NCI-H446 (cell line): ENCODE measurements at places on chromosomes 3 and 15.

GRCh38 chr3:58085616-58086015, 77.4 kb downstream of the FLNB start:
- no peak for DNase-seq

- no peak for DNase-seq
Observed at GRCh38 chr3:8619548-8619947, 25.1 kb downstream of the SSUH2 start.

DNA sequence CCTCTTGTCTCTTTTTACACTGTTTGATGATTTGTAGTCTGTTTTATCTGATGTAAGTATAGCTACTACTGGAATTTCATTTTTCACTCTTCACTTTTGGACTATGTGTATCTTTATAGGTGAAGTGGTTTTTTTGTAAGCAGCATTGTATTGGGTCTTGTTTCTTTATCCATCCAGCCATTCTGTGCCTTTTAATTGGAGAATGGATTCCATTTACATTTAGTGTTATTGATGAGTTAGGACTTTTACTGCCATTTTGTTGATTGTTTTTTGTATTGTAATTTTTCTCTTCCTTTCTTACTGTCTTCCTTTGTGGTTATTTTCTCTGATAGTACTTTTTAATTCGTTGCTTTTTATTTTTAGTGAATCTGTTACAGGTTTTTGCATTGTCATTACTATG, 54.5 kb downstream of the RNF13 start:
- no peak for DNase-seq

DNA sequence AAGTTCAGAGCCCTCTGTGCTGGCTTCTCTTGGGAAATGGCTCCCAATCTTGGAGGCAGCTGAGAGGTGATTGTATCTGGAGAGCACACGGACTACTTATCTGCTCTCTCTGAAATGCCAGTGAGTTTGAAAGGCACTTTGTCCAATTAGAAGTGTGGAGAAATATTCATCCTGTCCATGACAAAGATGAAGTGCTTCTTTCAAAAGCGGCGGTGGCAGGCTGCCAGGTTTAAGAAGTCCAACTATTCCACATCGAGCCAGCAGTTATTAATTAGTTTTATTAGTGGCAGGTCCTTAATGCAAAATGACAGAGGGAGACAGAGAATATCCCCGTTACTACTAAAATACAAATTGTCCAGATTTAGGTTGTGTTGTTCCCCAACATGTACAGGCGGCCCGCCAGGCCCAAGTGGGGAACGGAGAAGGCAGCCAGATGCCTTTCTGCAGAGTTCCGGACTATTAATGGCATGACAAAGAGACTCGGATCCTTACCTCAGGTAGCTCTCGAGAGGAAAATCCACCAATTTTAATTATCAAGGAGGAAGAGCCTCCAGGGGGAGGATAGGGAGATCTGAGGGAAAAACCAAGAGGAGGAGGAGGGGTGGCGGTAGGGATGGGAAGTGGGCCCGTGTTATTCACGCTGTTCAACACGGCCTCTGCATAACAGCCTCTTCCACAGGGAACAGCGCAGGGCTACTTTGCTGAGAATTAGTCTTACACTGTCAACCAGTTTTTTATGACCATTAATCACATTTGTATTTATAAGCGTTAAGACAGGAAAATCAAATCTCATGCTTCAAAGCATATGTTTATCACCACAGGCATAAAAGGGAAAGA, 42.0 kb downstream of the RORA start:
- peak; percentile 5 for DNase-seq

DNA sequence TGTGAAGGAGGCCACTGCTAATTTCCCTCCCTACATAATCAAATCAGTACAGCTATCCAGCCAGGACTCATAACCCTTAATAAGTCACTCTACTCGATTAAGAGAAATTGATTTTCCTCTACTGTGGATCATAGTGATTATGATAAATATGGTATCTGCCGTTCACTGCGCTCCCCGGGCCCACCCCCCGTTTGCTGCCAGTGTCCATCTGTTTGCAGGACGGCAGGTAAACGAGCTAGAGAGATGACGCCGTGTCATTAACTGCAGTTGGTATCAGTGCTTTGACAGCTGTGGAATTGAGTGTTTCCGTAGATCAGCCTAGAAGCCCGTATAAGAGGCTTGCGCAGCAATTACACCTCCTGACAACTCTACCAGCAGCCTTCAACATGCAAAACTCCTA, 94.9 kb downstream of the ROBO2 start:
- no peak for DNase-seq

DNA sequence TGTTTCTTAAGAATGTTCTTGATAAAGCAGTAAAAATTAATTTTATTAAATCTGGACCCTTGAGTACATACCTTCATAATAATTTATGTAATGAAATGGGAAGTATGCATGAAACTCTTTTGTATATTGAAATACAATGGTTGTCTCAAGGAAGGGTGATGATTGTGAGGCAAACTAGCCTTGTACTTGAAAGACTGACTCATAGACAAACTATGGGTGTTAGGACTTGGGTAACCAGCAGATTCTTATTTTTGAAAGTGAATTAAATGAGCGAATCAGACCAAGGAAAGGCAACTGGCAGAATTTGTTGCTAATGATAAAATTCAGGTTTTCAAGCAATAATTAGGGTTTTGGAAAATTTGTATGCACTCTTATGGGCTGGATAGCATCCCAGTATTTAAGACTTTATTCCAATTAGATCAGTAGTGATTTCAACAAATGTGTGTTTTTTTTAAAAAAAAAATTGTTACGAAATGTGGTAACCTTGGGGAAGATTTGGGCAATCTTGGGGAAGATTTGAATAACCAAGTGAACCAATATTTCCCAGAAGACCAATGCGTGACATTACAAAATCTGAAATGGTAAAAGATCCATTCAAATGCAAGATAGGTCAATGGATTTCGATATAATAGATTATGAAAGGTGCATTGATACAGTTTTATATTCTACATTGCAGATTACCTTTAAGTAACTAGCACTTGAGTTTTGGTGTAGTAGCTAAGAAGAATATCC, 42.0 kb downstream of the ATP2C1 start:
- no peak for DNase-seq

DNA sequence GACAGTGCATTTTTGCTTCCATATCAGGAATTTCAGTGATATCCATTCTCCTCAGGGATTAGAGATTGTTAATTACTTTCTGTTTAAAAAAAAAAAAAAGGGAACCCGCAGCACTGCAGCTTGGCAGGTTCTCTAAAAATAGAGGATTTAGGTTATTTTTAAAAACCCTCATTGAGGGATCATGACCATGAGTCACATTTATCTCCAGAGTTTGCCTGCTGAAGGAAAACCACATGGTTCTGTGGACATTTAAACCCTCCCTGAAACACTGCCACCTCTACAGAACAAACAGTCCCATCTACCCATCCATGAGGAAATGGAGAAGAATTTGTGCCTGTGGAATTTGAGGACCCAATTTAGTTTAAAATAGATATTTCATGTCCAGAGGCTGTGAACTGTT, 66.2 kb upstream of the UBE2E1 start:
- DNase-seq: no peak

GRCh38 chr3:168029705-168030104, 66.0 kb downstream of the GOLIM4 start:
- no peak for DNase-seq

DNA sequence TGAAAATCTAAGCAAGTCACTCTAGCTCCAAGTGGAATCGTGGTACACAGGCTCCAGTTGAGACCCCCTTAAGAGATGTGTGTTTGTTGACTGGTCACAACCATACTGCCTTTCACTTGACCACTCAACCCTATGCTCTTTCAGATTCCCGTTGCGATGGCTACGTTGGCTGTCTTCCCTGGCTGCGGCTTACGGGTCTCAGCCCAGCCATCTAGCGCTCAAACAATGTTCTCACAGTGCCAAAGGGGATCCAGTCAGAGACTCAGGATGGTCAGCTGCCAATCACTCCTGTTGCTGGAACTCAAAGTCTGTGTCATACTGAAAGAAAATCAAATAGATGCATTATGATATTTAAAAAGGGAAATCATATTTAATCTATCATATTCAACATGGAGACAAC, 237.6 kb downstream of the ITPR1 start:
- no peak for DNase-seq

GRCh38 chr3:11272906-11273574, 843 bp downstream of the ATG7 start:
- DNase-seq: no peak

DNA sequence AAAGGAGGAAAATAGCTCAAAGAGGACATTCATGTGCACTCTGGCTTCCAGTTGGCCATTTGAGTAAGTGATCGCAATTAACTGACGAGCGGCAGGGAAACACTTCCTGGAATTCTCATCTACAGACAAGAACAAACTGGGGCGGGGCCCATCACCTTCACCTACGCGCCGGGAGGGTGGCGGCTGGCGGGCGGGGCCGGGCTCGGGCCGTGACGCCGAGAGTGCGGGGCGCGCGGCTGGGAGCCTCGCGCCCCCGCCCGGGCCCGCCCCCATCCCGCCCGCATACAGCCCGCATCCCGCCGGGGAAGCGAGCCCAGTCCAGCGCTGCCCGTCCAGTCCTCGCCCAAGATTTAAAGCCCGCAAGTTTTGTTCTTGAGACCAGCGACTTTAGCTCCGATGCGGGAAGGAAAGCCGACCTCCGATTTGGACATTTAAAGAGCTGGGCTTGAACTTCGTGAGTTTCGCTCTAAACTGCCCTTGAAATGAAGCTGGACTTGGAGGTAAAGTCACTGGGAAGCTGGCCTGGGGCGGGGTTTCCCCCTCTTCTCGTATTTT, at the start of gene B3GNT5:
Gene B3GNT5 (plus strand): TSS at position 281 of the 555 bp plus-strand sequence. CDS start 16,546 bp downstream, outside the sequence.
- DNase-seq: peak; percentile 35

DNA sequence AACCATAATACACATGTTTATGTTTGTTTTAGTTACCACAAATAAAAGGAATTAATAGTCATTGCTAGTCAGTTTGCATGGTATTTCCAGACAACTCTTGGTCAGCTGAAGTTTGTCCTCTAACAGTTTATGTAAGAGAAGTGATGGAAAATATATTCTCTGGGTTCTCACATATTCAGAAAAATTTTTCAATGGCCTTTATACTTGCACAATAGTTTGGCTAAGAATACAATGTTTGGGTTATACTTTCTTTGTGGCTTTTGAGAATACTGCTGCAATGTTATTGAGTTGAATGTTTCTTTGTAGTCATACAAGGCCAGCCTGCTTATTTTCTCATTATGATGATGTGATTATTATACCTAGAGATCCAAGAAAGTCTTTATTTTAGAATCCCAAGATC, 133.9 kb downstream of the RAP2B start:
- no peak for DNase-seq

GRCh38 chr15:95733931-95734330, 596.6 kb upstream of the NR2F2 start:
- no peak for DNase-seq

DNA sequence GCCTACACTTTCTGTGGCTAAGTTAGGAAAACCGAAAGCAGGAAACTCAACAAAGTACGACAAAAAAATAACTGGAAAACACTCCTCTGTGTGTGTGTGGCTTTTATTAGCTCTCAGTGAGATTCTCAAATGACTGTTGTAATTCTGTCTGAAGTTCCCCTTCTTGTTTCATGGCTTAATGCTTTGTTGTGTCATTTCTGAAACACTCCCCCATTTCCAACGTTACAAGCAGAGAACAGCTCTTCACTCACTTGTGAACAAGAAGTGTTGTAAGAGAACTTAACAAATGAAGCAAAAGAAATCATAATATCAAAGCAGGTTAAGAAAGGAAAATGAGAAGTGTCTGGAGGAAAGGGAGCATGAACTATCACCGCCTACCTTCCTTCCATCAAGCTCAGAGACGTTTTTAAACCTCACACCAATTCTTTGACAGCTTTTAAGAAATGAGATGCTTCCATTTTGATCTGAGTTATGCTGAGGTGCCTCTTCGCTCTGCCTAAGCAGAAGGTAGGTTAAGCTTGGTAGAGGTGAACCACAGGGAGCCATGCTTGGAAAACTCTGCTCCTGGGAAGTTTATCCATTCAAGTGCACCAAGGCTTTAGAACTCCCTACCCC, 12.4 kb upstream of the SEC62 start:
- DNase-seq: no peak

- no peak for DNase-seq
Observed at GRCh38 chr3:66338927-66339326, 118.1 kb downstream of the SLC25A26 start.

GRCh38 chr15:80533790-80534333, 129.7 kb downstream of the ARNT2 start:
- DNase-seq: no peak

- no peak for DNase-seq
Observed at GRCh38 chr15:52082197-52083036, 30.2 kb downstream of the BCL2L10 start.

DNA sequence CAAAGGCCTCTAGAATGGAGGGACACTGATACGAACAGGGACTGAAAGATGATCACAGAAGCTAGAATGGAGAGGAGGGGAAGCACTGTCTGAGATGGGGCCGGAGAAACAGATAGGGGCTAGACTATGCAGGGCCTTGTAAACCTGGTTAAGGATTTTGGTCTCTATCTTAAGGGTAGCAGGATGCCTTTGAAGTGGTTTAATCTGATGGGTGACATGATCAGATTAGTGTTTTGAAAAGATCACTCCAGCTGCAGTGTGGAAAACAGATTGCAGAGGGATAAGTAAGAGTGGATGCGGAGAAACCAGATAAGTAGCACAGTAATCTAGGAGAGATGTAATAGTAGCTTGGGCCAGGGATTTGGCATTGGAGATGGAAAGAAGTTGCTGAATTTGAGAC, 108.1 kb downstream of the RSRC1 start:
- no peak for DNase-seq

GRCh38 chr3:190385731-190386688, 2.0 kb upstream of the CLDN16 start:
- no peak for DNase-seq

DNA sequence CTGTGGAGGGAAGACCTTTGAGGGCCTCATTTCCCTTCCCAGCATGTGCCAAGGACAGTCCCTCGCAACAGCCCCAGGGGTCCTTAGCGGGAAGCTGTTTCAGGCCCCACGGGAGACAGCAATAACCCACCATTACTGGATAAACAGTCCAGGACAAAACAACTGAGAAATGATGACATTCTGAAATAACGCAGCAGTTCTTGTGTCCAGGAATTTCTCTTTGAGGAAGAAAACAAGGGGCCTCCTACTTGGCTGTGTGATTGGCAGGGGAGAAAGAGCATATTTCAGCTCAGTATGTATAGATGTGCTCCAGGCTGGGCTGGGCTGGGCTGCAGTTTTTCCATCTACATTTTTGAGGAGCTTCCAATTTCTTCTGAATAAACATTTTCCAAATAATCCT, 82.2 kb upstream of the THBS1 start:
- DNase-seq: no peak
